RWPE1 (cell line): ENCODE measurements at places on chromosomes 5 and 9.

DNA sequence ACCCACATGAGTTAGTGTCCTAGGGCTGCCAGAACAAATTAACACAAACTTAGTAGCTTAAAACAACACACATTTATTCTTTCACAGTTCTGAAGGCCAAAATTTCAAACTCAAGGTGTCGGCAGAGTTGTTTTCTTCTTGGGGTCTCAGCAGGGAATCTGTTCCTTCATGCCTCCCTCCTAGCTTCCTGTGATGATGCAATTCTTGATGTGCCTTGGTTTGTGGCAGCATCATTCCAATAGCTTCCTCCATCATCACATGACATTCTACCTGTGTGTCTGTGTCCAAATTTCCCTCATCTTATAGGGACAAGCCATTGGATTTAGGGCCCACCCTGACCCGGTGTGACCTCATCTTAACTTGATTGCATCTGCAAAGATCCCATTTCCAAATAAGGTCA is 12.2 kb upstream of the SLC25A48 start:
- DNase-seq = no peak

- DNase-seq = no peak
Measured at GRCh38 chr9:85024374-85024773, 354.8 kb downstream of the NTRK2 start.

DNA sequence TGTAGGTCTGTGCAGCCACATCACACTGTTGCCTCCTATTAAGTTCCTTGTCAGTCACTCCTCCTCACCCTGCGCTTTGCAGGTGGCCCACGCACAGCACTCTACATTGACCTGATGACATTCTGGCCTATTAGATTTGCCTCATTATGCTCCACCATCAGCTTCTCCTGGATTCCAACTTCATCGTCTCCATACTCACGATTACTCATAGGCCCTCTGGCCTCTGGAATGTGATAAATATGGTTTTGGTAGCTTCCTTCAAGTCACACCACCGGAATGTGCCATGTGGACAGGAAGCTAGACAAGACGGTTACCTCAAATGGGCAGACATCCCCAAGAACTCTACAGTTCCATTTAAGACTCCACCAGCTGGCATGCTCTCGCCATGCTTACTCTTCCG is 158.0 kb upstream of the LHFPL2 start:
- DNase-seq = peak; percentile 44

DNA sequence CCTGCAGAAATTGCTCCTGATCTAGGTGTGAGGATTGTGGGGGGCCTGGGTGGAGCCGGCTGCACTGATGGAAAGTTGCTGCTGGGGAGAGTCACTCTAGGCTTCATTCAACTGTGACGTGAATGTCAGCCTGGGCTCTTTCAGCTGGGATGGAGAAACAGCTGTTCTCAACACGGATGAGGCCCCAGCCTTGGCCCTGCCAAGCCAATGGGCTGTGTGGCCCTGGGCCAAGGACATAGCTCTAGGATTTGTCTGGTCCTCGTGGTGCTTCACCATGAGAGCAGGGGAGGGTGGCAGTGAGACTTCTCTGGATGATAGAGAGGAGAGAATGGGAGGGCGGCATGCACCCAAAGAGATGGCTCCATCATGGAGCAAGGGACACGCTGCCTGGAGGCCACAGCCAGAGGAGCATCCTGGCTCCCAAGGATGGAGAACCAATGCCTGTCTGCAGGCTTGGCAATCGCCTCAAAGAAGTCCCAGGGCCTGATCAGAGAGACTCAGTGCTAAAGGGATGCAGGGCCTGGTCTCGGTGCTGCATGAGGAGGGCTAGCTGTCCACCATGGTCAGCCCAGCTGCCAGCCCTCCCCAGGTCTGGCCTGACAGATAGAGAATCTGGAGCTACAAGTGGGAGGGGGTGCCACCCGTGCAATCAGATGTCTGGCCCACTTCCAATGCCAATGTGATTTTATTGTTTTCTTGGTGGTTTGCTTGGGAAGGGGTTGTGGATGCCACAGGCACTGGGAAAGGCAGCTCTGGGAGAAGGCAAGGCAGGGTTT is 141.0 kb downstream of the GADD45G start:
- no peak for DNase-seq

DNA sequence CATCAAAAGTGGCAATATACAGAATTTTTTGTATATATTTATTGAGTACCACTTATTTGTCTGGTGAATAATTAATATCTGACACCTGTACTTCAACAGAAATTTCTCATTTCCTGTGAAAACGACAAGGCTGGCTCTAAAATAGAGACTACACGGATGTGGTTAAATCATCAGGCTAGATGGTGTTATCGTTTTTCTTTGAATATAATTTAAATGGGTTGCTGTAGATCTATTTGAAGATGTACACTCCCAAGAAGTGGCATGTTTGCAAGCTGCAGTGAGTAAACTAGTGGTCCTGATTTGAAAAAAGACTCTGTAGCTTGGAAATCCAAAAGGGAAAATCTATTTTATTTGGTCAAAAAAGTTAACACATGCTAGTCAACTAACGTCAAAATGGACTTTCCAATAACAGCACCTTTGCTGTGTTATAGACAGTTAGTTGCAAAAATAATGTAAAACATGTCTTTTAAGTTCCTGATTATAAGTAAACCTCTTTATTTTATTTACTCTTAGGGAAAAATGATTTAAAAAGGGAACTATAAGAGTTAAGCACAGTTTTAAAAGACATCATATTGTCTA is 13.8 kb downstream of the ST8SIA4 start:
- DNase-seq = no peak

DNA sequence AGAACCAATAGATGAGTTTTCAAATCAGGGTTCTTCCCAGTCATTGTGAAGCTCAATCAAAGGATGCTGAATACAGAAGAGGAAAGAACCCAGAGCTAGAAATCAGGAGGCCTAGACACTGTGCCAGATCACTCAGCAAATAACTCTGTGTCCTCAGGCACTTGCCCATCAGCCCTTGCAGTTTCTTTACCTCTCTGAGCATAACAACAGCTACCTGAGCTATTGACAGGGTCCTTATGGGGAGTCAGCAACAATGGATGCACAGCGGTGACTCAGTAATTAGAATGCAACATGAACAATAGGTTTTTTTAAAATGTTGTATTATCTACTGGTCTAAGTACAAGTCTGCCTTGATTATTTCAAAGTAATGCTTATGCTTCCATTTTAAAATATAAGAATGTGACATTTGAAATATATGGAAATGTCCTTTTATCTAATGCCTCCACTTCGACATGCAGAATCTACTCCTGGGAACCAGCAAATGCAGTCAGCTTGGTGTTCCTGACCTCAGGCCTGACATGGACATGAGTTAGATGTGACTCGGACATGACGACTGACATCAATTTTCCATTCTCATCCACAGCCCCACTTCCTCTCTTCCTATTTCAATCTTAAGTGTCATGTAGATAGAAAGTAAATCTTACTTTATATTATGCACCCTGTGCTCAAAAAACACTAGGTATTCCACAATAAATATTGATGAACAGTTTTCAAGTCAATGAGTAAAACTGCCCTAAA is 155.0 kb downstream of the TLE1 start:
- DNase-seq = no peak
